ENCODE measurements at places on chromosomes 1 and 21.

GRCh38 chr21:45259206-45259840 lies 28.4 kb downstream of the POFUT2 start:
- DNase-seq, result no peak

DNA sequence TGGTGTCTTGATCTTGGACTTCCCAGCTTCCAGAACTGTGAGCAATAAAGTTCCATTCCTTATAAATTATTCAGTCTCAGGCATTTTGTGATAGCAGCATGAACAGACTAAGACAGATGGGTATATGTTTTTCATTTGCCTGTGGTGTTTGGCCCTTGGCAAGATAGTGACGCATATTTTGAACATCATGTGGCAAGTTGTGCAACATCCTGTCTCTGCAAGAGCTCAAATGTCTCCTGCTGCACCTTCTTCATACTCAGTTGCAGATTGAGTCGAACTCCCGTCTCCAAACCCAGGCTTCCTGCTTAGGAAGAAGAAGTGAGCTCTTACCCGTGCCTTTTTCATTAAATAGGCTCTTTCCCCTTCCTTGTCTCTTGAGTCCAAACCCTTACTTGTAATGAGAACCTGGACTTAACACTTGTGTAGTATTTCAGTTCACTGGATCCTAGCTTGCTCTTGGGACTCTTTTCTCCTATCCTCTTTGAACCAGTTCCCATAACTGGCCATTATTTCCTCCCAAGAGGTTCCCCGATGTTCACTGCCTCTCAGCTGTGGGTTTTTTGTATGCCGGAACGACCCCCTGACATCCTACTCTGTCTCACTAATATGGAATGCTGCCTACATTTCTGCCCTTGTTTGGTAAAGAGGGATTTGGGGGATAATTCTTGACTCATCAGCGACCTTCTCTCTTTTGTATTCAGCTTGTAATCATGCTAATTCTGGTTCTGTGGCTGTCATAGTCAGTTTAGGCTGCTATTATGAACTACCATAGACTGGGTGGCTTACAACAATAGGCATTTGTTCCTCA lies 125.0 kb upstream of the KCNK2 start:
- no peak for DNase-seq

DNA sequence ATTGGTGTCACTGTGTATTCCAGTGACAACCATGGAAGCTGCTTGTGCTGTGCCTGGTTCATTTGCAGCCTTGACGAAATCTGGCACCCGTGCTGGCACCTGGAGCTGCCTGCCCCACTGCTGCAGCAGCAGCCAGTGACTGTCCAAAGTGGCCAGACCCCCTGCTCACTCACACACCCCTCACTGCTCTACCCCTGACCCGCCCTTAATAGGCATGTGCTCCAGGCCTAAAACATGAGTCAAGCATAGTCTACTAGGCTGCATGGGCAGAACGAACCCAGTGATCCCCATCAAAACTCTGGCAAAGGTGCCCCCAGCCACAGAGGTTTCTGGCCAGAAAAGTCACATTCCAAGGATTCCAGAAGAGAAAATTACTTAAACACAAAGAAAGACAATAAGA lies 7.7 kb downstream of the PRAMEF1 start:
- no peak for DNase-seq

DNA sequence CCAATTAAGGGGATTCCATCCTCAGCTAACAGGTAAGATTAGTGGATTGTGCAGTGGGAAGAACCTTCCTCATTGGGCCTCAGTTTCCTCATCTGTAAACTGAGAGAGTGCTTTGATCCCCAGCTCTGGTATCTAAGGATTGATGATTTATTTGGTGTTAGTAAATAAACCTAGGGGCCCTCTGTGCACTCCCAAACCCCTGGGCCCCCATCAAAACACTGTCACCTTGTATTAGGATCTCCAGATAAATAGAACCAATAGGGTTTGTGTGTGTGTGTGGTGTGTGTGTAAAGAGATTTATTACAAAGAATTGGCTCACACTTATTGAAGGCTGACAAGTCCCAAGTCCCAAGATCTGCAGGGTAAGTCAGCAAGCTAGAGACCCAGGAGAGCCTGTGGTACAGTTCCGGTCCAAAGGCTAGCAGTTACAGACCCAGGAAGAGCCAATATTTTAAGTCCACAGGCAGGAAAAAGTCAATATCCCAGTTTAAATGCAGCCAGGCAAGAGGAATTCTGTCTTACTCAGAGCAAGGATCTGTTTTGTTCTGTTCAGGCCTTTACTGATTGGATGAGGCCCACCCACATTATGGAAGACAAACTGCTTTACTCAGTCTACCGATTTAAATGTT lies 11.0 kb upstream of the ELK4 start:
- no peak for DNase-seq

DNA sequence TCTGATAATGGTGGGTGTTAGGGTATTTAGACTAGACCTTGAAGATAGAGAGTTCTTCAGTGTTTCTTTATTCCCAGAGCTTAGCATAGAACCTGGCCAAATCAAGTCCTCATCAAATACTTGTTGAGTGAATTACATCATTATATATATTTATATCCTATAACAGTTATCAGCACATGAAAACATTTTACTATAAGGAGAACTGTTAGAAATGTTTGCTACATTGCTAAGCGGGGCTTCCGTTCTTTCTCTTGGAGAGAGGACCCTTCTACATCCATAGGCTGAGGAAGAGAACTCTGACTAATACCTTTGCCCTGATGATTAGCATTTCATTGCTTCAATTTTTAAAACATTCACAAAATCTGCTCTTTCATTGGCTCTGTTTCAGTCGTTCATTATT lies 66.5 kb upstream of the NBL1 start:
- DNase-seq, result no peak

- no peak for DNase-seq
Observed at GRCh38 chr1:32817815-32818786, 648 bp downstream of the S100PBP start.

DNA sequence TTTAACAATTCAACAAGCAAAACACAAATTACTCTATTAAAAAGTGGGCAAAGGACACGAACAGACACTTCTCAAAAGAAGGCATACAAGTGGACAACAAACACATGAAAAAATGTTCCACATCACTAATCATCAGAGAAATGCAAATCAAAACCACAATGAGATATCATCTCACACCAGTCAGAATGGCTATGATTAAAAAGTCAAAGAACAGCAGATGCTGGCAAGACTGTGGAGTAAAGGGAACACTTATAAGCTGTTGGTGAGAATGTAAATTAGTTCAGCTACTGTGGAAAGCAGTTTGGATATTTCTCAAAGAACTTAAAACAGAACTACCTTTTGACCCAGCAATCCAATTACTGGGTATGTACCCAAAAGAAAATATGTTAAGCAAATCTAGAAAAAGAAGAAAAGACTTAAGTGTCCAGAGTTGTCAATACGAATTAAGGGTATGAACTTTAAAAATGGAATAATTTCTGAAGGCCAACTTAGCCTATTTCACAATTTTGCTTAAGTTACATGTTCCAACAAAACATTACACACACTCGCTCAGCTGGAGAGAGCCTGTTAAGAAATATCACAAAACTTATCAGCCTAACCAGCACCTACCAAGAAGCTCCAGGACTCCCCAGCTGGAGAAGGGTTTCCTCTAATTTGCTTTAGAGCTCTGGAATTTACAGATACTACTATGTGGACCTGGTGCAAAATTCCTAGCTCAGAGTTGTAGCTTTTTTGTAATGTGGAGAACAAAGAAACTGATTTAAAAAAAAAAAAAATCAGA lies 232.1 kb downstream of the DUSP10 start:
- DNase-seq, result no peak

- DNase-seq, result no peak
Observed at GRCh38 chr1:45348020-45348419, 7.8 kb upstream of the MUTYH start.

DNA sequence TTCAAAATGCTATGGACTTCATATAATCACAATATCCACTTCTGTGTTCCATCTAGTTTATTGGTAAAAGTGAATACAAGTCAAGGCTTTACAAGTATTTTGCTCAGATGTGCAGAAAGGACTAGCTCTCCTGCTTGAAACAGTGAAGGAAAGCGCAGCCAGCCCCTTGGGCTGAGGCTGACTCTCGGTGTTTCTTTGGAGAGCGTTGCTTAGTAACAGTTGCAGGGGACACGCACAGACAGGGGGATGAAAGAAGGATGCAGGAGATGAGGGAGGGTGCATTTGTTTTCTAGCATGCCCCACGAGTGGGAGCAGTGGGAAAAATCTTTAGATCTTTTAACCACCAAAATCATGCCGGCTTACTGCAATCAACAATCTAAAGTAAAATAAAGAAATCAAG lies 9.1 kb downstream of the PYCR2 start:
- no peak for DNase-seq
